CD4-positive, alpha-beta T cell treated with Interferon alpha-2 for 1 hour (primary cell): ENCODE measurements at places on chromosomes 2 and 18.
A peak's percentile ranks its signal among the peaks of the same experiment; 100 is the strongest.

- no peak for DNase-seq
These were observed 102.8 kb upstream of the BCL2L11 start for GRCh38 chr2:111017909-111018308.

GRCh38 chr2:46548521-46549144, 69.3 kb downstream of the TMEM247 start:
- DNase-seq, result no peak

- DNase-seq, result no peak
These were observed 728.7 kb upstream of the ID2 start for GRCh38 chr2:7953195-7953594.

GRCh38 chr2:9638532-9638931, 7.7 kb upstream of the YWHAQ start:
- DNase-seq, result no peak

DNA sequence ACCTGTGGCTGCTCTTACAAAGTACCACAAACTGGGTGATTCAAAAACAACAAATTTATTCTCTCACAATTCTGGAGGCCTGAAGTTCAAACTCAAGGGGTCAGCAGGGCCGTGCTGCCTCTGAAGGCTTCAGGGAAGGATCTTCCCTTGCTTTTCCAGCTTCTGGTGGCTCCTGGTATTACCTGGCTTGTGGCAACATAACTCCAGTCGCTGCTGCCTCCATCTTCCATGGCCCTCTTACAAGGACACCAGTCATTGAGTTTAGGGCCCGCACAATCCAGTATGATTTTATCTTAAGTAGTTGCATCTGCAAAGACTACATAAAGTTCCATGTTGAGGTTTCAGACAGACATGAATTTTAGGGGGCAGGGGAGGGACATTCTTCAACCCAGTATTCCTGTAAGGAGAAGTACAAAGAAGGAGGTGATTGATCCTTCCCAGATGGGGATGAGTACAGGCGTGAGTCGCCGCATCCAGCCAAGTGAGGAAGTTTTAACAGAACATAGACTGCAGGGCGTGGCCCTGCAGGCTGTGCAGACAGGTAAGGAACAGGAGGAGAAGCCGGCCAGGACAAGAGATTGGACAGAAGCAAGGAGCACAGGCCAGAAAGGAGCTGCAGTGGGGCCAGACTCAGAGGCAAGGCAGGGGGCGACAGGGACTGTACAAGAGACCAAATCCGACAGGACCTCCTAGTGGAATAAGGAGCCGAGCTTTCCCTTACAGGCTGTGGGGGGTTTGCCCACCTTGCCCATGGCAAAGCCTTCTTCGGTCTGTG, 44.4 kb upstream of the BZW1 start:
- DNase-seq, result no peak

GRCh38 chr2:48278590-48278989, 251.4 kb upstream of the STON1 start:
- DNase-seq, result no peak

- no peak for DNase-seq
These were observed 8.9 kb upstream of the LRRFIP1 start for GRCh38 chr2:237618449-237618848.

DNA sequence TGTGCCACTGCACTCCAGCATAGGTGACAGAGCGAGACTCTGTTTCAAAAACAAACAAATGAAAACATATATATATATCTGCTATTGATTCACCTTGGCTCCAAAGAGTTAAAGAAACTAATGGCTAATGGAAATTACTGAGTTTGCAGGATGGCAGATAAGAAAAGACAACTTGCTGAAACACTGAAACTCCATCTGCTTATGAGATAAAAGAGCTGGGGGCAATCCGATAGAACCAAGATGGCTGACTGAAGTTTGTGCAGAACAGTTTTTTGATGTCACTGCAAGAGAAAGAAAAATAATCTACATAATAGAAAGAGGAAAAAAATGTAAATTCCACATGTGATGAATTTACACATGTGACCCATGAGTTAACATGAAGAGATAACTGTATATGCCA, 88.2 kb downstream of the LRATD1 start:
- DNase-seq, result no peak

DNA sequence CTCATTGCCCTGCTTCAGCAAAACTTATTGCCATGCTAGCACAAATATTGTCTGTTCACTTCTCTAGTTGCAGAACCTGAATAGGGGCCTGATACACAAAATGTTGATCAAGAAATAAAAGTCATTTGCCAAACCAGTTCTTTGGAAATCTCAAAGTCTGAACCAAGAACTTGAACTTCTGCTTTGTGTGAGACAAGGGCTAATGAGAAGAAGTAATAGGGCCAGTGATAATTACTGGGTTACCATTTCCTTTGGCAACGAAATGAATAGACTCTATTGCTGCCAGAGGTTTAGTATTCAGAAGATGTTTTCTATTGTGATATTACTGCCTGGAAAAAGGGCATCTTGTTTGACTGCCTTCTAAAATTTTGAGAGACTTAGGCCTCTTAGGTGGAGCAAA, 35.0 kb downstream of the TMEFF2 start:
- no peak for DNase-seq

GRCh38 chr2:210086292-210086691, 83.9 kb downstream of the RPE start:
- DNase-seq, result no peak

GRCh38 chr2:98932164-98932563, 3.9 kb downstream of the CRACDL start:
- no peak for DNase-seq

- DNase-seq, result no peak
These were observed 310.9 kb downstream of the PRKCE start for GRCh38 chr2:45962177-45962921.

- DNase-seq, result no peak
These were observed 75.5 kb upstream of the TAF1B start for GRCh38 chr2:9767656-9768281.

GRCh38 chr2:220847589-220847988, 724.5 kb downstream of the EPHA4 start:
- no peak for DNase-seq

GRCh38 chr18:59353079-59353680, 5.9 kb downstream of the LMAN1 start:
- no peak for DNase-seq

DNA sequence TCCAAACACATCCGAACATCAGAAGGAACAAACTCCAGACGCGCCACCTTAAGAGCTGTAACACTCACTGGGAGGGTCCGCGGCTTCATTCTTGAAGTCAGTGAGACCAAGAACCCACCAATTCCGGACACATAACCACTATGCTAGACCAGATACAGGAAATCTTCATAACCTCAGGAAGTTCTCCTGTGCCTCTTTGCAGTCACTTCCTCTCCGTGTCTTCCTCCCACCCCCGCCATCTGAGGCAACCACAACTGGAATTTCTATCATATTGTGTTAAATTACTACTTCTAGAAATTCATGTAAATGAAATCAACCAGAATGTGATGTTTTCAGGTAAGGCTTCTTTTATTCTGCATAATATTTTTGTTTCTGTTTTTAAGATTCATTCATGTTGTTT, 631.0 kb upstream of the NXPH2 start:
- no peak for DNase-seq

GRCh38 chr2:51619961-51620360, 588.0 kb upstream of the NRXN1 start:
- DNase-seq, result no peak

GRCh38 chr2:135086222-135086621, 34.1 kb downstream of the RAB3GAP1 start:
- no peak for DNase-seq

DNA sequence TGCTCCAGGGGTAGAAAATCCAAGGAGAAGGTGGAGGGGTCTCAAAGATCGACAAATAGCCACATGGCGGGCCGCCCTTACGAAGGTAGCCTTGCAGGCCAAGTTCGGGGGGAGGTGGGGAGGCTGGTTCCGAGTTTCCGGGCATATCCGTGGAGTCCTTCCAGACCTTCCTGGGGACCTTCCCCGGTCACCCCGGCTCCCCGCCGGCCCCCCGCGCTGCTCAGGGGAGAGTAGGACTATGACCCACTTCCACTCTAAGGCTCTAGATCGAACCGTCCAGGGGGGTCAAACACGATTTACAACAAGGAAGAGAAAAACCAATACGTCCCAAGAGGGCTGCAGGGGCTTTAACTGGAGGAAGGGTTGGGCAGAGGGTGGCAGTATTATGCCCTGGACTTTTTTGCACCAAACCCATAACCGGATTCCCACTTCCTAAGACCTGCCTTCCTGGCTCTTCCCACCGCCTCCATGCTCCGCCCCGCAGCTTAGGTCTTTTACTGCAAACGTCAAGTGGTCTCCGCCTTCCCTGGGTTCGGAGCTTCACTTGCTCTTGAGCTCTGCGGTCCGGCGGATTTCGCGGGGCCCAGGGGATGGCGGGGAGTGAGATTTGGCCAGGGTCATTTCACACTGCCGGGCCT, 779 bp upstream of the LYPD6 start:
- no peak for DNase-seq

- DNase-seq, result no peak
These were observed 40.7 kb downstream of the PCBP1 start for GRCh38 chr2:70128005-70128404.

GRCh38 chr2:138689705-138690104, 90.5 kb downstream of the NXPH2 start:
- no peak for DNase-seq

DNA sequence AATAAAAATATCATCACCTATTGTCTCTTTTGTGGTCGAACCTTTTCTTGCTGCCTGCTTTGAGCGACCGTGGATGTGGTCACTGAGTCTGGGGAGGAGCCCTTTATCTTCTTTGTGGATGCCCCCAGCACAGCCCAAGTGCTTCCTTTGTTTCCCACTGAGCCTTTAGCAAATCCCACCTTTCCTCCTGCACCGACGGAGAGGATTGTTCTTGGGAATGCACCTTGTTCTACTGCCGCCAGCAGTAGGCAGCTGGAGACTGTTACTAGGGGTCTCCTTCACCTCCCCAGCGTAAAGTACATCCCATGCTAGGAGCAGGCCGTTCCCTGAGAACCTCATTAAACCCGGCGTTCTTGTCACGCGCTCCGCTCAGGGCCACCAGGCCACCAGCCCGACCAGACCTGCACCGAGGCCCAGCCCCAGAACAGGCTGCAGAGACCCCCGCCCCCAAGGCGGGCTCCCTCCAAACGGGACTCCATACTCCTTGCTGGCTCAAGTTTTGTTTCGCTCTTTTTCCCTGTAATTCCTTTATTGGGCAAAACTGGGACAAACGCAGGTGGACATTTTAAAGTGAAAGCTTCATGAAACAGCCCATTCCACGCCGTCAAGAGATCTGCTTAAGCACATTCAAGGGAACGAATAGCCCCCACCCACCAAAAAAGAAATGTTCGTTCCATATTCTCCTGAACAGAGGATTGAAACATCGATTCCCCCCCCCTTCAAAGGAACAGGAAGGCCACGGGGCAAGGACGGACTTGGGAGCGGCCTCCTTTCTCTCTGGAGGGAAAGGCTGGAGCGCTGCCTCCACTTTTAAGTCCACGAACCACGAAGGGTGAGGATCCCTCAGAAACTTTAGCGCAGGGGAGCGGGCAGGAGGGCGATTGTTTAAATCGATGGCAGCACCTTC, 1.1 kb upstream of the MAT2A start:
- DNase-seq, result peak; percentile 14

DNA sequence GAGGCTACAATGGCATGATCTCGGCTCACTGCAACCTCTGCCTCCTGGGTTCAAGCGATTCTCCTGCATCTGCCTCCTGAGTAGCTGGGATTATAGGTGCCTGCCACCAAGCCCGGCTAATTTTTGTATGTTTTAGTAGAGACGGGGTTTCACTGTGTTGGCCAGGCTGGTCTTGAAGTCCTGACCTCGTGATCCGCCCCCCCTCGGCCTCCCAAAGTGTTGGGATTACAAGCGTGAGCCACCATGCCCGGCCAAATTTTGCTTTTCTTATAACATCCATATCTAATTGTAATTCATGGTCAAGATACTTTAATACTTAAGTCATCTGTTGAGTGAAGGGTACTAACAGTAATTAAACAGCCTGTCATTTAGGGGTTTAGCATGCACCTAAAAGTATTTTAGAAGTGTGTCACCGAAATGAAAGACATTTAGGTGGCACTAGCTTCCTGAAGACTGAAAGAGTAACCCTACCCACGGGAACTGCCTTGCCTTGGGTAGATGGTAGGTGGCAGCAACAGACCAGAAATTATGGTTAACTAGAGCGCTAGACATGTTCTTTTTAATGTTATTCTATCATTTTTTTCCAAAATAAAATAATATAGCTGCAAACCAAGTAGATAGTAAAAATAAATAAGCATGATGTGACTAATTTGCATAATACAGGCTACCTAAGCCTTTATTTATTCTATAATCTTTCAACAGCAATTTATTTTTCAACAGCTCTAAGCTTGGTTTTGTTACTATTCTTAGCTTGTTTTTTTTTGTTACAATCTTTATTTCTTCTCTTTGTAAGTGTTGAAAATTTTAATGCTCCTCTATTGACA, 8.6 kb upstream of the ACYP2 start:
- peak; percentile 58 for DNase-seq

GRCh38 chr2:42713920-42714319, 50.0 kb downstream of the OXER1 start:
- no peak for DNase-seq

- no peak for DNase-seq
These were observed 2.5 kb downstream of the KCNF1 start for GRCh38 chr2:10914272-10914693.

DNA sequence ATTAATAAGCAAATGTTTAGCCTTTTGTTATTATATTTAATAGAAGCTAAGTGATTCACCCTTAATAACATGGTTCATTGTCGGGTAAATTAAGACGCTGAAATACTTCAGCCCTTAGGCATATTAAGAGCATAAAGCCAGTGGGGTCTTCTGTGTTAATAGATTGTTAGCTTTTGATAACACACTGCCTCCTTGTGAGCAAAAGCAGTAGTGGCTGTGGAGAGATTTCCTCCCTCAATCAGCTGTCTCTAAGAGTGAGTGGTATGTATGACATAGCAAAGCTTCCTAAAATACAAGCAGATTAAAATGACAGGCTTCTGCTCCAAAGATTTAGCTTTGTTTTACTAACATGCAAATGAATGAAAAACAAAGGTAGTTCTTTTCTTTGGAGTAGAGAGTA, 143.7 kb upstream of the SYT4 start:
- DNase-seq, result no peak

- no peak for DNase-seq
These were observed 613.4 kb downstream of the PLCL1 start for GRCh38 chr2:198417836-198418235.

DNA sequence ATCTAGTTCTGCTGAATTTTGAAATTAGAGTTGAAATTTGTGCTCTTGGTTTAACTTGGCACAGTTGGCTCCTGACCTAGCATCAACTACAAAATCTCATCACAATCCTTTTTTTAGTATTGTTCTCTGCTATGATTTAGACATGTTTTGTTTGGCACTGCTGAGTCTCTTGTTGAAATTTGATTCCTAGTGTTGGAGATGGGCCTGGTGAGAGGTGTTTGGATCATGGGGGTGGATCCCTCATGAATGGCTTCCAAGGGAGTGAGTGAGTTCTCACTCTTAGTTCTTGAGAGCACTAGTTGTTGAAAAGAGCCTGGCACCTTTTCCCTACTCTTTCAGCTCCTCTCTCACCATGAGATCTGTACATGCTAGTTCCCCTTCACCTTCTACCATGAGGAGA, 605.6 kb upstream of the SLC39A10 start:
- no peak for DNase-seq

GRCh38 chr2:210387074-210387473, 72.1 kb upstream of the MYL1 start:
- no peak for DNase-seq
